Peyer's patch (tissue), 4 donors: ENCODE measurements at places on chromosomes 11 and 22. TPM values are rescaled to one million over a fixed set of nuclear protein-coding genes. Genes with fewer than 3 reads are reported as not detected.

CRYBA4 gene
- not detected for total RNA-seq

DNA sequence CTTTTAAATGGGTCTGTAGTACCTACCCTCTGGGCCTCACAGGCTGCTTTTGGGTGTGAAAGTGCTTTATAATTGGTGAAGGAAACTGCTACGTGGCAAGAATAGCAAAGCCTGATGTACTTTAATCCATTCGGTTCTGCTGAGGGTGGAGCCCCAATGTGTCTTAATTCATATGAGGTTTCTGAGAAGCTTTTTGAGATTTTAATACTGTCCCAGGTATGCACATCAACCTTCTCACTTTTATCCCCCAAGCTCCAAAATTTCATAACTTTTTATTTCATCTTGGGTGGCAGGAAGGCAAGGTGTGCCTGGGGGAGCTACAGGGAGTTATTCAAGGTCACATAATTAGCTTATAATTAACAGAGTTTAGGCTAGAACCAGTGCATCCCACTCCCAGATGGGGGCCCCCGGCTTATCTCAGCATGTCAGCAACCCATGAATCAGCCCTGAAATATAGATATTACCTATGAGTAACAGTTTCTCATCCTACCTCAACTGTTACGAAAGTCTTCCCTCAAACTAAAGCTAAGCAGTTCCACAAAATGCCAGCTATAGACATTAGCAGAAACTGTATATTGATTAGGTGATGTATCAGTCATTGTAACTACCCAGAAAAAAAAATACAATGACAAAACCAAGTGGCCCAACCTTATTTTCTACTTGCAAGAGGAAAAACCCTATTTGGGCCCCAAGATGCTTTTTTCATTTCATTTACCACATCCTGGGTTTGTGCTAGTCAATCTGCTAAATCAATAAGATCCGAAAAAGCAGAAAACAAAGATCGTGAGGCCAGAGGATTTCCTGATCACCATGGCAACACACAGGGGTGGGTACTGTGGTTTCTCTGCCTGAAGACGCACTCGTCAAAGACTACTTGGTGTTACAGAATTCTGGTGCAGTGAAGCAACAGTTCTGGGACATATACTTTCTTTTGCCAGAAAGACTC is 26.7 kb downstream of the CD44 start:
- no peak for DNase-seq

DNA sequence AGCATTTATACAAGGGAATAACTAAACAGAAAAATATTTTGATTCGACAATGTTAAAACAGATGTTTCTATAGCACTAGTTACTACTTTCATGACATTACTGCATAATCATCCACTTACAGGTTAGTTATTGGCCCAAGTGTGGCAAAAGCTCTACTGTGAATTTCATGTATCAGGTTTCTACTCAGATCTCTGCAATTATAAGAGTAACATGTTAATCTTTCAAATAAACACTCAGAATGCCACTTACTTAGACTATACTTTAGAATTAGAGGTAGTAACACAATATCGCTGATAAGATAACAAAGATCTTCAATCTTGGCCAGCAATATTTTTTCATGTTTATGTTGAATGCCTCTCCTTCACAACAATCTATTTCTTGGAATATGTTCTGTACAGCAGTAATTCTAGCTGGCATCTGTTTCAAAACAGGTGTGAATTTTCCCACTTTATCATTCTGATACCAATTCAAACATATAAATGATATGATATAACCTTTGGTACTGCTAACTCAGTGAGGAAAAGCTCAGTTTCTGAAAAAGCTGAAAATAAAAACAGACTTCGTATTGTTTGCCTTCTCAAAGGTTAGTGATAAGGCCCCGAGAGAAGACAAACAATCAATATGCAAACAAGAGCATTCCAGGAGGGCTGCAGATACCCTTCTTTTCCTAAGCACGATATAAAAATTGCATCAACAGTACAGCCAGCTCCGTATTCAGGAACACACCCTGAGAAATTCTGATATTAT is 11.0 kb upstream of the CCDC34 start:
- DNase-seq = no peak

DNA sequence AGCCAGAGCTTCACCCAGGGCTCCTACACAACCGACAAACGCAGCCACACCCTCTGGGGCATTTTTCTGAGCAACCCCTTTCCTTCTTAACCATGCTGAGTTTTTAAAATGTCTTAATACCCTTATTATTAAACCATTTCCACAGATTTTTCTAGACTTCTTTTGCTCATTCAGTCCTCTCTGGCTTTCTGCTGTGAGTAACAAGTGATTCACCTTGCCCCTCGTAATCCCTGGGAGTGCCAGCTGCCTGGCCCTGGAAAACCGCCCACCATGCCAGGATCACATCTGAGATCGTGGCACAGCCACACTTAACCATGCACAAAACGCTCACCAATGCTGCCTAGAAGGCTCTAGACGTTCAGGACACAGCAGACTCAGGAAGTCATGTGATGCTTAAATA is 25.4 kb downstream of the YPEL1 start:
- DNase-seq = no peak

DNA sequence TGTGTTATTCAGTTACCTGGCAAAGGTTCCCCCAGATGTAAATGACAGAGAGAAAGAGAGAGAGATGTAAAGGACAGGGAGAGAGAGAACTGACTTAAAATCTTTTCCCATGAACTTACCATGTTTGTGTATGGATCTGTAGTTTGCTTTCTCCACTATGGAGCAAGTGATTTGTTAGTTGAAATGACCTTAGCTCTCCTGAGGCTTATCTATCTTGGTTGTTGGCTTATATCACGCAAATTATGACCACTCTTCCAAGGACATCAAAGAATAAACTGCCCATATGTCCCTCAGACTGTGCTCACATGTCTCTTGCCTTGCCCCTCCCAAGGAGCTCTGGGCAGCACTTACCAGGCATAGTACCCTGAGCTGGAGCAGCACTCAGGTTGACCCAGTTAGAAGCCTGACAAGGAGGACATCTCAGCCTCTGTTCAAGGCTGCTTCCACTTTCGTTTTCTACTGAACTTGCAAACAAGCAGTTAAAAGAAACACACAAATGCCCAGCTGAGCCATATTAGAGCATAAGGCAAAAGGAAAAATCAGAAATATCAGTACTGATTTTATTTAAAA is 95.3 kb upstream of the RCN1 start:
- no peak for DNase-seq

OVCH2 gene
- not detected for total RNA-seq

DNA sequence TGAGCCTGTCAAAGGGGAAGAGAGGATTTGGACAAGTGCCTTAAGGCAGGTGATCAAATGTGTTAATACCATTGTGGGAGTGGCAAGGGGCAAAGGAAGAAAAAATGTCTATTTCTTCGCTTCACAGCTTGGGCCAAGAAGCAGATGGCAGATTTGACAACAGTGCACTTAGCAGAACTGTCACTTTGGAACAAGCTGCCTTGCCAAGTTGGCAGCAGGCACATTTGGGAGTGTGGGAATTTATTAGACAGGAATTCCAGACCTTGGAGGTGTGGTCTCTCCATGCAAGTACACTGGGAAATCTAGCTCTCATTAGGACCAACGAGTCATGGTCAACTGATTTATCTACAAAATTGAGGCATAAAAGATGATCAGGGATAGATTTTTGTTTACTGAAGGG is 265.1 kb downstream of the NELL1 start:
- no peak for DNase-seq

GRCh38 chr11:19209617-19210370 is 8.0 kb upstream of the CSRP3 start:
- no peak for DNase-seq

SLC1A2 gene
- total RNA-seq = 1.1 TPM

LRRC74B gene
- not detected for total RNA-seq

SYT8 gene
- total RNA-seq = 57.6 TPM

- no peak for DNase-seq
These were observed 1.5 kb upstream of the IGF2 start for GRCh38 chr11:2140411-2141400.
